ENCODE measurements at places on chromosomes 2 and 18.

DNA sequence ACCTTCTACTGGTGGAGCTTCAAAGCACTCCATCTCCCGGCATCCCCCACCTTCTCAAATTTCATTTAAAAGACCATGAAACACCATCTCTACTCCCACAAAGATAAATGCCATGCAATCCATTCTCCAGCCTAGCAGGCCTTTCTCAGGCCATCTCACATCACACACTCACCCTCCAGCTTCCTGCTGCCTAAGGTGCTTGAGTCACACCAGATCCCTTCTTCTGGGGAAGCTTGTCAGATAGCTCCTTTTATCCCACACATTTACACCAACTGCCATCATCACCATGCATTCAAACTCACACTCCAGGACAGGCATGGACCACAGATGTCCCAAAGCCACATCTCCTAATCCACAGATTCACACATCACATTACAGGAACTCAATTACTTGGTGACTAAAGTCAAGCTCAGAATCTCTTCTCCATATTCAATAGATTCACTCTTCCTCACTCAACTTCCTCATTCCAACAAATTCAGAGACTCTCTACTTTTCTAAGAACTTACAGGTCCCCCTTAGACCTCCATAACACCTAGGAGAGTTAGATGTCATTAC, 292.5 kb downstream of the TNS1 start:
- ATAC-seq: no peak

GRCh38 chr2:178418426-178418825, 32.5 kb downstream of the PRKRA start:
- peak; percentile 47 for ATAC-seq

- ATAC-seq: no peak
Measured at GRCh38 chr2:31947871-31948270, 62.9 kb downstream of the MEMO1 start.

DNA sequence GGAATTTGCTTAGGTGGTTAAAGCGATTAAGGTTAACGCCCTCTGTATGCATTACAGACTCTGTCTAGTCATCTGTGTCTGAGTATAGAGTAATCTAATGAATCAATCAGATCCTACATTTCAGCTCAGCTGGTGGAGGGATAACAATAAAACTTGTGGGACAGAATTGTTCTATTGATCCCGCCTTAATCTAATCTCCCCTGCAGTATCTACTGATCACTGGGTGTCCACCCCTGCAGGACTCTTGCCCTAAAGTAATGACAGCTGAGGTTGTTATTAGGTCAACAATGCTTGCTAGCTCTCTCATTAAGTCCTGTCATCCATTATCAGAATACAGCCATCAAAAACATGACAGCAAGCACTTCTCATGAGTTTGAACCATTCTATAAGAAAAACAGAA, 462.6 kb upstream of the TMEFF2 start:
- ATAC-seq: no peak

GRCh38 chr18:44786257-44786656, 105.6 kb downstream of the SETBP1 start:
- no peak for ATAC-seq

DNA sequence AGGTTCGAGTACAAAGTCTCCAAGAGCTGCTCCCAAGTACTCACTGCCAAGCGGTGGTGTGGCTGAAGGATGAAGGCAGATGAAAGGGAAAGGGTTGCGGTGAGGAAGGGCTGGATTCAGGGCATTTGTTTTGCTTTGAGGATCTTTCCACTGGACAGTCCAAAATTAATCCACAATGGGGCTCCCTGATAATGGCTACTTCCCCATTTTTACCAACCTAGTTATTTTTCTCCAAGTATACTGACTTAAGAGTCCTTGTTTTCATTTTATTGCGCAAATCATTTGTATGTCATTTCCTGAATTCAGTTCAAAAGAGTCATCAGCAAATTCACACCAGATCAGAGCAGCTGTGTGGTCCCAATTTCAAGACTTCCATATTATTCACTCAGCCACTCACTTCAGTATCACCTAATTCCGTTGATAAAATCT, 464 bp upstream of the SESTD1 start:
- ATAC-seq: no peak

DNA sequence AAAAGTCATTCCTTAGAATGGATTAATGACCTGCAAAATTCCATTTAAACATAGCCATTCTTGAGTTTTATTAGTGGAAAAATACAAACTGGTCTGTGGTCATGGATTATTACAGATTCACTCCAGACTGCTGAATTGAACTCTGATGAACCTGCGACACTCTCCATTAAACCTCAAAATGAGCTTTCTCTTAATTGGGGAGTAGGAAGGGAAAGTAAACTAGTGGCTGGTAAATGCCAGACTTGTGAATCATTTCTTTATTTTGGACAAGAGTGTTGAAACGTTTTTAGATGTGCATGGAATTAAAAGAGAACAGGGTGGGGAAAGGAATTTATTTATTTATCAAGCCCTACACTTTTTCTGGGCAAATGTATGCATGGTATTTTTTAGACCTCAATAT, 321.2 kb upstream of the FANCL start:
- ATAC-seq: no peak

DNA sequence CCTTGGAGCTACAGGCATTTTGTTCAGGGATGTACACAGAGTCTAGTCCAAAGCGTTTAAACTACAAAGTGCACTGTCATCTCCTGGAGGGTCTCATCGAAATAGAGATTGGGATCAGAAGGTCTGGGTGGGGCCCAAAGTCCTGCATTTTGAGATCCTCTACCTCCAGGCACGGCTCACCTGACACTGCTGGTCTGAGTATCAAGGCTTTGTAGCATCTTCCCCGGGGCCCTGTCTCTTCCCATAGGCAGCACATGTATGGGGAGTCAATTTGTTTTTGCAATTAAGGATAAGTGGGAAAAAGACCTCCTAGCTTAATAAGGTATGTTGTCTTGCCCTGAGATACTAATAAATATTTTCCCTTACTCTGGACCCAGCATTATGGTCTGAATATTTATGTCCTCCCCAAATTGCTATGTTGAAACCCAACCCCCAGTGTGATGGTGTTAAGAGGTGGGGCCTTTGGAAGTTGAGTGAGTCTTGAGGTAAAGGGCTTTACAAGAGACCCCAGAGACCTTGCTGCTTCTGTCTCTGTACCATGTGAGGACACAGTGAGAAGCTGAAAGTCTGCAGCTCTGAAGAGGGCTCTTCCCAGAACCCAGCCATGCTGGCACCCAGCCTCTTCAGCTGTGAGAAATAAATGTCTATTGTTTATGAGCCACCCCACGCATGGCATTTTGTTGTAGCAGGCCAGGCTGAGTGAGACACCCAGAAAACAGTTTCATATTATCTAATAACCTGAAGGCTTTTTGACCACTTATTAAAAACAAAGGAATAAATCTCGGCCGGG, 258.7 kb upstream of the HS6ST1 start:
- ATAC-seq: no peak

GRCh38 chr18:50113726-50114125, 81.2 kb downstream of the MYO5B start:
- no peak for ATAC-seq
